ENCODE measurements at places on chromosomes 6 and 20. TPM values are rescaled to one million over a fixed set of nuclear protein-coding genes. Genes with fewer than 3 reads are reported as not detected.

LAMA4 gene
- total RNA-seq, result 12.4 TPM

MUC22 gene
- not detected for total RNA-seq

NCOA6 gene
- 2.2 TPM for total RNA-seq

- no peak for DNase-seq
Observed at GRCh38 chr20:19631410-19631809, 126.6 kb upstream of the RIN2 start.

DNA sequence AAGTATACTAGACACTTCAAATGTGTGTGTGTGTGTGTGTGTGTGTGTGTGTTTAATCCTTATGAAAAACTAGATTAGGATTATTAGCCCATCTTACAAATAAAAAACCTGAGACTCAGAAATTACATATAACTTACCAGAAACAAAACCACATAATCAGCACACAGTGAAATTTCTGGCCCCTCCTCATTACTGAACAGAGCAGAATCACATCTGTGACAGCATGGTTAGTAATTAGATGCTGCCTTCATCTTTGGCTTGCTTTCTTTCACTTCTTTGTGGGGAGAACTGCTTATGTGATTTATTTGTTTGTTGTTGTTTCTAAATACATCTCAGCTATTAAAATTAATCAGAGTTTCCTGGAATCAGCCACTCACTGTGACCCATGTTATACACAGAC, 267.1 kb downstream of the TENT5A start:
- DNase-seq, result no peak

EYA4 gene
- total RNA-seq, result 0.17 TPM

DNA sequence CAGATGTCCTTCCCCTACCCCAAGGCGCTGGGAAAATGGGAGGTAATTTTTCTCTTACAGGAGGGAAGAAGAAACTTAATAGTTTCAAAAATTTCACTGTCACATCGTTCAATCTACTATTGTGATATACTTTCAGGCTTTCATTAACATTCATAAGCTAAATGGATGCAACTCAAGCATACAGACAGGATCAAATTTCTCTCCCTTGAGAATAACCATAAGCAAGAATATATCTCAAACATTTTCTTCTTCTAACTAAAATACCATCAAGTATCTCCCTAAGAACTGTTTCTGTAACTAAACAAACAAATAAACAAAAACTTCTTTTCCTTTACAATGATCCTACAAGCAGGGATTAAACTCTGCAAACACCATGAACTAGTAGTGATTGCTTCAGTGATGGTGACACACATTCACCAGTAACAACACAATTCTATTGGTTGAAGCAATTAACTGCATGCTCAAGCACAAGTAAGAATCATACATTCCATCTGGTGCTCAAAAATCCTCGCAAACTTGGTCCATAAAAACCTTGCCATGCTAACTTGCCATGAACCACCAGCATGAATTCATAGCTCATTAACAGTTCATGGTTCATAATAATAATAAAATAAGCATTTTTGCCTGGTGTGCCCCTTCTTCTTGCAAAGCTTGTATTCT, 183.8 kb downstream of the PTPRK start:
- no peak for DNase-seq

- peak; percentile 92 for DNase-seq
Observed at GRCh38 chr6:27605401-27606342, 132.8 kb upstream of the ZNF184 start.

GRCh38 chr20:54985091-54985490, 509.7 kb downstream of the DOK5 start:
- DNase-seq, result no peak

GRCh38 chr6:134172706-134173365, 120.4 kb upstream of the SLC2A12 start:
- no peak for DNase-seq

- DNase-seq, result no peak
Observed at GRCh38 chr6:136568129-136568528, 17.9 kb upstream of the MAP7 start.

- DNase-seq, result peak; percentile 44
Observed at GRCh38 chr6:47207261-47207660, 102.4 kb downstream of the TNFRSF21 start.
